ENCODE measurements at places on chromosomes 2 and 18. TPM values are rescaled to one million over a fixed set of nuclear protein-coding genes. Genes with fewer than 3 reads are reported as not detected.

Gene LYPD6B
- total RNA-seq, result 7.3 TPM

Gene SLC8A1
- total RNA-seq, result 1.1 TPM

Gene ZAP70
- total RNA-seq, result not detected

Gene RESP18
- not detected for total RNA-seq

Gene SULT1C4
- total RNA-seq, result not detected

Gene IGFBP5
- 1.3 TPM for total RNA-seq

Gene SLC9A2
- total RNA-seq, result 0.07 TPM

Gene TRIM43
- total RNA-seq, result not detected

Gene REG3A
- total RNA-seq, result not detected

Gene TNFAIP6
- not detected for total RNA-seq

Gene VWA3B
- not detected for total RNA-seq

Gene SP3
- 38.6 TPM for total RNA-seq

Gene SLC4A5
- 0.14 TPM for total RNA-seq

Gene TMEM150A
- total RNA-seq, result 14.6 TPM

Gene AFF3
- 0.14 TPM for total RNA-seq

Gene LOXHD1
- total RNA-seq, result not detected

Gene ABCG5
- total RNA-seq, result not detected

Gene FSIP2
- total RNA-seq, result 0.85 TPM

Gene ABCB11
- total RNA-seq, result 0.28 TPM

Gene C2orf78
- total RNA-seq, result not detected

Gene GPR17
- not detected for total RNA-seq

Gene YIPF4
- 9.1 TPM for total RNA-seq

Gene MOCOS
- total RNA-seq, result 1.2 TPM

Measured in airway epithelial cell (primary cell).